T-cell (primary cell): ENCODE measurements at places on chromosomes 7 and 10.

GRCh38 chr7:91079487-91079886 is 184.7 kb upstream of the FZD1 start:
- H3K4me1 ChIP-seq, result peaks cover 9% of the 10 kb centered on the region
- H3K4me3 ChIP-seq, result no peak overlapping the region
- DNase-seq, result no peak
- no peaks in the 10 kb centered on the region for H3K36me3 ChIP-seq
- H3K27ac ChIP-seq, result no peak overlapping the region
- H3K27me3 ChIP-seq, result no peaks in the 10 kb centered on the region

DNA sequence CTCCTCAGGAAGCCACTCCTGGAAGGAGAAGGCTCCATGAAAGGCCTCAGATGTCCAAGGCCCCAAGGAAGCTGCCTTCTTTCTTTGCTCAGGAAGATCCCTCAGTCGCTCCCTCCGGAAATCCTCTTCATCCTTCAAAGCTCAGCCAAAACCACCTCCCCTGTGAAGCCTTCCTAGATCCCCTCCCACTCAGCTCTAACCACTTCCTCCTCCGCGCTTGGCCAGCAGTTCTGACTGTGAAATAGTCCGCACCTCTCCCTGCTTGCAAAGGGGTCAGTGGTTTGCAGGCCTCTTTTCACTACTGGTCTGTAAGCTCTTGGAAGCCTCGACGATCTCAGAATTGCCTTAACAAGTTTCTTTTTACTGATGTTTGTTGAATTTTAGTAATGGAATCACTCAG is 23.9 kb downstream of the PYROXD2 start:
- peak overlapping the region; percentile 44 for H3K27ac ChIP-seq
- no peaks in the 10 kb centered on the region for H3K4me1 ChIP-seq
- no peak for DNase-seq
- no peaks in the 10 kb centered on the region for H3K36me3 ChIP-seq
- no peak overlapping the region for H3K4me3 ChIP-seq

DNA sequence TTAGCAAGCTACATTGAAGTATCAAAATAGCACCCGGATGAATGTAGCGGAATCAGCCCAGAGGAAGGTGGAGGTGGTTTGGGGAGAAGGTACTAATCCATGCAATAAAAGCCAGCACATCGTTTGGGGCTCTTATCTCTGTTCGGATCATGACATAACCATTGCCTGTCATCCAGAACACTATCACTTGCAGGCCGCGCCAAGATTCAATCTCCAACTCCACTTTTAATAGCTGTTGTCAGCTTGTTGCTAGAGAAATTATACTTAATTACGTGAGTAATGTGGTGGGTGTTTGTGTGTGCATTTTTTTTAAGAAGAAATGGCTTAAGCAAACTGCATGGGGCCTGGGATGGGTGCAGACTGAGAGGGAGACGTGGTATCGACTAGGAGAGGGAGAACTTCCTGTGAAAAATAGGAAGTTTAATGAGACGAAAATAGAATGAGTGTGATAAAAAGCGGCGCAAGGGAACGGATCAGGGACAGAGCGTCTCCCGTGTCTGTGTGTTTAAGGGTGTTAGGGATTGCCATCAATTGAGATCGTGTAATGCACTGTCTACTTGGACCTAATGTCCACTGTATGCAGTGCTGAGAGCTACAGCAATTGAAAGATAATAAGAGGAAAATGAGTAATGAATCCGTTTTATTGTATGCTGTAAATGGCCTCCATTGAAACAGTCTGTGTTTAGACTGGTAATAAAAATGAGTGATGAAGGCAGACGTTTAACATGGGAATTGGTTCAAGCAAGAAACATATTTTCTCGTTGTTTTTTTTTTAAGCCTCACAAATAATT is 27.6 kb upstream of the SFMBT2 start:
- H3K4me3 ChIP-seq, result no peak overlapping the region
- peaks cover 2% of the 10 kb centered on the region for H3K4me1 ChIP-seq
- H3K27me3 ChIP-seq, result no peaks in the 10 kb centered on the region
- DNase-seq, result no peak
- H3K36me3 ChIP-seq, result no peaks in the 10 kb centered on the region
- no peak overlapping the region for H3K27ac ChIP-seq

DNA sequence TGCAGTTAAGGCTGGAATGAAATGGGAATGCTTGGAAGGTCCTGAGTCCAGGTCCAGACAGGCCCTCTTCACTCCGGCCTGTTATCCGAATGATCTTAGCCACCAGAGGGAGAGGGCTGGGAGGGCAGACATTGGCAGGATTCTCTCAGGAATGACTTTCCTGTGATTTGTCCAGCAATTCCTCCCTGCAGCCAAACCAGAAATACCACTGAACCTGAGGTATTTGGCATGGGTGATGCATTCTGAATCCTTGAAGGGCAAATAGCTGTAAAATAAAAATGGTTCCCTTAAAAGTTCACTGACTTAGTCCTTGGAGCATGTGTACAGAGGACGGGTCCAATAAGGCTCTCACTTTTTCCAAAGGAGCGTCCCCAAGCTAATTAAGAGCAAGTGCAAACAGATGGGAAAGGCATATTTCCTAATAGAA is 77.5 kb upstream of the HABP2 start:
- H3K4me3 ChIP-seq, result no peak overlapping the region
- no peaks in the 10 kb centered on the region for H3K27me3 ChIP-seq
- H3K27ac ChIP-seq, result no peak overlapping the region
- H3K36me3 ChIP-seq, result no peaks in the 10 kb centered on the region

GRCh38 chr10:6195846-6196245 is 6.9 kb upstream of the PFKFB3 start:
- DNase-seq, result no peak
- no peak overlapping the region for H3K27ac ChIP-seq
- no peak overlapping the region for H3K4me3 ChIP-seq
- H3K36me3 ChIP-seq, result no peaks in the 10 kb centered on the region

DNA sequence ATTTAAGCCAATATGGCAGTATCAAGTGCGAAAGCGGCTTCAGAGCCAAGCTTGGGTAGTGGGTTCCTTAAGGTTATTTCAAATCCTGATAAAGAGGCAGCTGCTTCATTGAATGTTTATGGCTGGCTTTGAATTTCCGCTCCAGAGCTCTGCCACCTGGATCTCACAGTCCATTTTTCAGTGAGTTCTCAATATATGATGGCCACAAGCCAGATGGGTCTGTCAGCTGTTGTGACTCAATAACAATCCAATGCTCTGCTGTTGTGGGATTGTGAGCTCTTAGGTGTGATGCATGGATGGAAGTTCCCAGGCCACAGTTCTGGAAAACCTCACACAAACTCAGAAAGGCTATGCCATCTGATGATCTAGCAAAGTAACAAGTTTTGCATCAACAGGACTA is 743.8 kb upstream of the LRRN3 start:
- H3K4me1 ChIP-seq, result no peaks in the 10 kb centered on the region
- no peaks in the 10 kb centered on the region for H3K36me3 ChIP-seq
- no peak overlapping the region for H3K27ac ChIP-seq
- H3K4me3 ChIP-seq, result no peak overlapping the region
- DNase-seq, result no peak

- H3K27me3 ChIP-seq, result no peaks in the 10 kb centered on the region
- peaks cover 48% of the 10 kb centered on the region for H3K4me1 ChIP-seq
- H3K4me3 ChIP-seq, result no peak overlapping the region
- H3K27ac ChIP-seq, result no peak overlapping the region
Measured at GRCh38 chr10:11687357-11687771, 54.8 kb upstream of the ECHDC3 start.

- H3K27me3 ChIP-seq, result no peaks in the 10 kb centered on the region
- DNase-seq, result no peak
- H3K36me3 ChIP-seq, result no peaks in the 10 kb centered on the region
- no peak overlapping the region for H3K4me3 ChIP-seq
Measured at GRCh38 chr10:58662314-58662713, 149.6 kb downstream of the BICC1 start.

- DNase-seq, result no peak
- no peaks in the 10 kb centered on the region for H3K4me1 ChIP-seq
- H3K36me3 ChIP-seq, result peaks cover 8% of the 10 kb centered on the region
- no peak overlapping the region for H3K27ac ChIP-seq
Measured at GRCh38 chr10:101545898-101546297, 42.2 kb downstream of the POLL start.

- no peak overlapping the region for H3K27ac ChIP-seq
- H3K4me3 ChIP-seq, result no peak overlapping the region
- DNase-seq, result no peak
Measured at GRCh38 chr7:94243066-94243711, 151.5 kb upstream of the COL1A2 start.

DNA sequence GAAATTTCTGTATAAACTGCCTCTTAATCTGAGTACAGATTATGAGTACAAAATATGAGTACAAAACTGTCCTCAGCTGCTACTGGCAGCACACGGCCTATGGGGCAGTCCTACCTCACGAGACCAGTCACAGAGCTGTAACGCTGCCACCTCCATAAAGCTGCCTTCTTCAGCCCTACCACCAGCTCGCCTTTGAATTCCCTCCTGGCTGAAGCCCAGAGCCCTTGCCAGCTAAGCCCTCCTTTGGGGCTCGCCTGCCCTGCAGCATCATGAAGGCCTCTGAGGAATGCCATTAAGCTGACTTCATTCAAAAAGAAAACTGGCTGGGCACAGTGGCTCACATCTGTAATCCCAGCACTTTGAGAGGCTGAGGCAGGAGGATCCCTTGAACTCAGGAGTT is 180.0 kb upstream of the SH2B2 start:
- no peak for DNase-seq
- no peak overlapping the region for H3K4me3 ChIP-seq
- no peaks in the 10 kb centered on the region for H3K27me3 ChIP-seq
- peaks cover 26% of the 10 kb centered on the region for H3K36me3 ChIP-seq
- no peaks in the 10 kb centered on the region for H3K4me1 ChIP-seq
- no peak overlapping the region for H3K27ac ChIP-seq

DNA sequence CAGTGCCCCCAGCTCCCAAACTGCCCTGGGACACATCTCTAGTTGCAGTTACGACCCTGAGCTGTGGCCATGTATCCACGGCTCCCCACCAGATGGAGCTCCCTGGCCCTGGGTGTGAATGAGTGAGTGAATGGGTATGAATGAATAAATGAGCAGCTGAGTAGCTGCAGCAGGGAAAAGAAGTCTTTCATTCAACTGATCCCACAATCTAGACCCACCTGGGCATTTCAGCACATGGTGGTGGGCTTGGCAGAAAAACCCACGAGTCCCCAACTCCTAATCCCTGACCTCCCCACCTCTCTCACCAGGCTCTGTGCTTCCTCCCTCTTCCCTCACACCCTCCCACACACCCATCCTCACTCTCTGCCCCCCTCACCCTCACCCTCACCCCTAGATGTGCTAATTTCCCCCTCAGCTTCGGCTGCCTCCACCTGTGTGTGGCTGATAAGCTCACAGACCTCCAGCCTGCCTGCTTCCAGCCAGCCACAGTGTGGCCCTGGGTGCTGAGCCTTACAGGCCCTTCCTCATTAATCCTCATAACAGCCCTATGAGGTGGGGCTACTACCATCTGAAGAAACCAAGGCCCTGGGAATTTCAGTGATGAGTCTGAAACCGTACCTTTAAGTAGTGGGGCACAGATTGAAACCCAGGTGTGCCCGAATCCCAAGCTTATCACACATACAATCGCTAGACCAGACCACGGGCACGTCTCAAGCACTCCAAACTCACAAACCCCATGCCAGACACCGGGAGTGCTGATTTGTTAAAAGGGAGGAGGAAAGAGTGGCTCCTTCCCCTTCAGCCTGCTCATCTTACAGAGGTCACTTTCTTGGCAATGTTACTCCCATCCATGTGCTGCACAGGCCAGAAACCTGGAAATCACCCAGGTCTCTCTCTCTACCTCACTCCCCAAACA is 2.2 kb upstream of the ATP6V1F start:
- no peak overlapping the region for H3K27ac ChIP-seq
- DNase-seq, result no peak
- H3K4me1 ChIP-seq, result peaks cover 5% of the 10 kb centered on the region
- peaks cover 5% of the 10 kb centered on the region for H3K27me3 ChIP-seq

DNA sequence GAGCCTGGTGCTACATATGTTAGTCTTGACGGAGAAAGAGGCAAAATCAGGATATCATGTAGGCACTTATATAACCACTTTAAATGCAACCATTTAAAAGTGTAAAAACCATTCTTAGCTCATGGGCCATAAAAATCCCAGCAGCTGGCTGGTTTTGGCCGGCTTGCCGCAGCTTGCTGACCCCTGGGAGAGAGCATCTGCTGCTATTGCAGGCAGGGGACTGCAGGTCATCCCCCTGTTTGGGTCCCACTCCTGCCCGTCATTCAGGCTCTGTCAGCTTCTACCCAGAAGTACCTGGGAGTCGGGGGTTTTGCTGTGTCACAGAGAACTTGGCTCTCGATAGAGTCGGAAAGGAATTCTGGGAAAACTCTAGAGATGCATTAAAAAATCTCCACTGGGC is 187.4 kb downstream of the CUX1 start:
- no peaks in the 10 kb centered on the region for H3K4me1 ChIP-seq
- H3K36me3 ChIP-seq, result no peaks in the 10 kb centered on the region
- H3K27ac ChIP-seq, result no peak overlapping the region
- no peak for DNase-seq
- no peak overlapping the region for H3K4me3 ChIP-seq

DNA sequence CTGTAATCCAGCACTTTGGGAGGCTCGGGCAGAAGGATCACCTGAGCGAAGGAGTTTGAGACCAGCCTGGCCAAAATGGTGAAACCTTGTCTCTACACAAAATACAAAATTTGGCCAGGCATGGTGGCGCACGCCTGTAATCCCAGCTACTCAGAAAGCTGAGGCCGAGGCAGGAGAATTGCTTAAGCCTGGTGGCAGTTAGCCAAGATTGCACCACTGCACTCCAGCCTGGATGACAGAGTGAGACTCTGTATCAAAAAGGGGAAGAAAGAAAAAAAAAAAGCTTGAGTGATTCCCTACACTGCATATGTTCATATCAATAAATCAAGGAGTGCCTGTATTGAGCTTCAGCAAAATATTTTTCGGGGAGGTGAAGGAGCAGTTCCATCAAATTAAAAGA is 45.8 kb upstream of the SRRM3 start:
- H3K27me3 ChIP-seq, result peaks cover 4% of the 10 kb centered on the region
- no peak for DNase-seq
- H3K36me3 ChIP-seq, result no peaks in the 10 kb centered on the region
- peaks cover 24% of the 10 kb centered on the region for H3K4me1 ChIP-seq
- H3K27ac ChIP-seq, result no peak overlapping the region

GRCh38 chr7:137952426-137952805 is 49.5 kb downstream of the CREB3L2 start:
- H3K27ac ChIP-seq, result no peak overlapping the region
- no peaks in the 10 kb centered on the region for H3K36me3 ChIP-seq
- no peaks in the 10 kb centered on the region for H3K4me1 ChIP-seq
- DNase-seq, result no peak

GRCh38 chr10:80132299-80133139 is at the start of gene PLAC9:
PLAC9 (plus strand) TSS chr10:80132730; CDS start chr10:80132763, 33 bp downstream.
- peaks cover 5% of the 10 kb centered on the region for H3K4me1 ChIP-seq
- peaks cover 50% of the 10 kb centered on the region for H3K27me3 ChIP-seq
- no peaks in the 10 kb centered on the region for H3K36me3 ChIP-seq
- no peak for DNase-seq
- H3K27ac ChIP-seq, result no peak within 1 kb of the TSS
- no peak within 1 kb of the TSS for H3K4me3 ChIP-seq

DNA sequence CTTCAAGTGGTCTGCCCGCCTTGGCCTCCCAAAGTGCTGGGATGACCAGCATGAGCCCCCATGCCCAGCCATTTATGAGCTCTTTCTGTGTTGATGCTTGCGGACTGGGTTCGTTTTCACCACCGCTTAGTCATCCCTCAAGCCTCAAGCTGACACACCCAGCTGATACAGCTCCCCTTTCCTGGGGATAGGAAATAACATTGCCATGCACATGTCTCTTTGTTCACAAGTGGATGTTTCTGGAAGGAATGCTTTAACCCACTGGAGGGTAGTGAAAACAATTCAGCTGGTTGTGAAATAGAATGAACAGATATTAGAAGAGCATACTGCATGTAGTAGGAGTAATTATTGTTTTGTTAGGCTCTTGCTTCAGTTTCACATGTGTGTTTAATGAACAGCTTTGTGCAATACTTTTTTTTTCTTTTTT is 8.5 kb upstream of the METTL27 start:
- H3K36me3 ChIP-seq, result no peaks in the 10 kb centered on the region
- H3K27me3 ChIP-seq, result peaks cover 2% of the 10 kb centered on the region
- no peak overlapping the region for H3K27ac ChIP-seq
- DNase-seq, result no peak
- H3K4me3 ChIP-seq, result no peak overlapping the region
